CD4-positive, alpha-beta T cell (primary cell): ENCODE measurements at places on chromosomes 1 and 21.

DNA sequence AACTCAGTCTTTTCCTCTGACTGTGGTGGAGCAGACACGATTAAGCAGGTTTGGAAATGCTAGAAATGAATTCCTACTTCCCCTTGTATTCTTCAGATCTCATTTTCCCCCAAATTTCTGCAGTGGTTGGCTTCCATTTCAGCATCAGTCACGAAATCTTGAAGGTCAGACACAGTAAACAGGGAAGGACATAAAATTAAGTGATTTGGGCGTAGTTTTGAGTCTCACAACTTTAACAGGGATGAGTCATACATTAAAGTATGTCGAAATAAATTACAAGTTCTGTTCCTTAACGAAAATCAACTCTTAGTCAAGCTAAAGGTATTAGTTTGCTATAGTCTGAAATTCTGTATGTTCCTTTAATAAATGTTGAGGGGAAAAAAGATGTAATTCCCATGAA is 61.1 kb downstream of the HNRNPR start:
- no peak for DNase-seq

DNA sequence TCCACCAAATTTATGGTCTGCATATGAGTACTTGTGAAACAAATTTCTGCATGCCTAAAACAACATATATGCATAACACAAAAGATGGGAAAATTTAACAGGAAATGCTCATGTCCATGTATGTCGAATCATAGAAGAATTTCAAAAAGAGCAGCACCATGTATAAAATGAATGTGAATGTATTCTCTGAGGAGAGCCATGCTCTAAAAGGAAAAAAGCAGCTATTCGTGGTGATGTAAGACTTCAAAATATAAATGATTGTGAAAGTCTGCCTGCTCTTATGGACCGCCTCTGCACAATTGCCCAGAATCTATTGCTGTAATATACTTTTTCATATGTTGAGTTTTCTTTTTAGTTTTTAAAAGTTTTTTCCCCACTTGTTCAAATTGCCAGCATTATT is 66.8 kb downstream of the EPB41 start:
- DNase-seq = no peak

DNA sequence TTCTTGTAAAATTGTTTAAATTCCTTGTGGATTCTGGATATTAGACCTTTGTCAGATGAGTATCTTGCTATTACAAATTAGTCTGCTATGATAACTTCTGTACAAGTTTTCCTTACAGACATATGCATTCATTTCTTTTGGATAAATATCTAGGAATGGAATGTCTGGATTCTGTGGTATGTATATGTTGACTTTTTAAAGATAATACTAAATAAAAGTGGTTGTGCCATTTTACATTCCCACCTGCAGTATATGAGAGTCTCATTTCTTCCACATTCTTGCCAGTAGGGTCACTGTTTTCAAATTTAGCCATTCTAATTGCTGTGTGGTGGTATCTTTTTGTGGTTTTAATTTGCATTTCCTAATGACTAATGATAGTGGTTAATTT is 53.9 kb downstream of the SYDE2 start:
- DNase-seq = no peak

- DNase-seq = no peak
These were observed 9.5 kb downstream of the COL16A1 start for GRCh38 chr1:31694069-31694963.

- DNase-seq = peak; percentile 59
These were observed 292.7 kb downstream of the TPR start for GRCh38 chr1:186082235-186082937.

- no peak for DNase-seq
These were observed 1206.4 kb upstream of the ADGRL4 start for GRCh38 chr1:80212948-80213347.

GRCh38 chr1:168285971-168286927 is 5.6 kb downstream of the TBX19 start:
- no peak for DNase-seq

- no peak for DNase-seq
These were observed 250.2 kb downstream of the LTN1 start for GRCh38 chr21:28742527-28742926.

- DNase-seq = no peak
These were observed 18.4 kb upstream of the F3 start for GRCh38 chr1:94559921-94560320.

DNA sequence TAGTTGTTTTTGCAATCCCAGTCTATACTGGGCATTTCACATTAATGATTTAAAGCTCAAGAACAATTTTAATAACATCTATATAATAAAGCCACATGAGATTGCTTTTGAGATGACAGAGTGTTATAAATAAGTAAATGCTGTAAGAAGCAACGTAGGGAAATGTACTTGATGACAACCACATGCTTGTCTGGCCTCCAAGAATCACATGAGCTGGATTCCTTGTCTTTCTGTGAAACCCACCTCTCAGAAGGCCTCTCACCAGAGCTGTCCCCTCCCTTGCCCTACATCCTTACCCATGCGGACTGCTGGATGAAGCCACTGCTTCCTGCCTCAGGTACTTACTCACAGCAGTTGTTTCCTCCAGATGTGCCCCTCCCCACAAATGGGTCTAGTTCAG is 145.1 kb upstream of the CTTNBP2NL start:
- no peak for DNase-seq

- no peak for DNase-seq
These were observed 105.0 kb upstream of the ADGRL2 start for GRCh38 chr1:81695741-81696140.

DNA sequence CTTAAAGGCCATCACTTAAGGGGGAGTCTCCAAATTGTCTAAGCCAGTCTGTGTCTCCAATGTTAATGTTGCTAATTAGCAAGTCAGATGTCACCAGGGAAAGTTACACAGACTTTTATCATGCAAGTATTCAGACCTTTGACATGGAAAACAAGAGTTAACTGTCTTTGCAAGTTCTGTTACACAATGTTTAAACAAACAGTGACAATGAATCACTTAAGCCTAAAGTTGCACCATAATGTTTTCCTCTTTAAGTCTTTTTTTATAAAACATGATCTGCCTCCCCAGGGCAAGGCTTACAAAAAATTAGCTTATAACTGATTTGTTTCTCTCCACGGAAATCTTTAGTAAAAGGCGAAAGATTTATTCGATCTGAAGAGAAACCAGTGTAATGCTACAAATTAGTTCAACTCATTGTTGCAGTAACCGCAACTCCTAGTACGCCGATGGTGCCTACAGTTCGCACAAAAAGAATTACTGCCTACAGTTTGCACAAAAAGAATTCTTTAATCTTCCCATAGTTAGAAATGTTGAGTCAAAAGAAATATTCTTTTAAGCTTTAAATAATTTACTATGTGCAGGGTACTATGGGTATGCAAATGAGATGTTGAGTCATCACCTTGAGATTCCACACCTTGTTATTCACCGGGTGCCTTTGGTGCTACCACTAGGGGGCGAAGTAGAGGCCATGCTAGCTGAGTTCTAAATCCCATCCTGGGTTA is 45.3 kb downstream of the HHAT start:
- DNase-seq = peak; percentile 44

DNA sequence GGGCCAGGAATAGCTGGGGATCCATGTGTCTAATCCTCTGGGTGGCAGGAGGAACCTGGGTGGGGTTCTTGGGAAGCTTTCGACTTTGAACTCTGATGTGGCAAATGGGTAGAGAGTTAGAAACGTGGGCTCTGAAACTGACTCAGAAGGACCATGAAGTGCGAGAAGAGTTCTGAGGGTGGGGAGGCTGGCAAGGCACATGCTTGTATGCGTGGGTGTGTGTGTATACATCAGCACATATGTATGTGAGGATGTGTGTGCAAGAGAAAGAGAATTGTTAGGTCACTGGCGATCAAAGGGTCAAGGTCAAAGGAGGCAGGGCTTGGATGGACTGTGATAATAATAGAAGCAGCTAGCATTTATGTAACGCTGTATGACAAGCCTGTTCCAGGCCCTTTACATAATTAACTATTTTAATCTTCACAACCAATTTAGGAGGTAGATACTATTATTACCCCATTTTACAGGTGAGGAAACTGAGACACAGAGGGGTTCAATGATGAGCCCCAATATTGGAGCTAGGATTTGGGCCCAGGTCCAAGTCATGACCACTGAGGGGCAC is 84.5 kb upstream of the POU3F1 start:
- no peak for DNase-seq

- no peak for DNase-seq
These were observed 60.0 kb upstream of the RGS21 start for GRCh38 chr1:192256674-192257334.

- no peak for DNase-seq
These were observed 46.8 kb downstream of the MACO1 start for GRCh38 chr1:25477448-25478034.

GRCh38 chr1:32521165-32521564 is 18.1 kb upstream of the ZBTB8A start:
- DNase-seq = no peak

GRCh38 chr1:243256590-243256989 is 749 bp downstream of the SDCCAG8 start:
- DNase-seq = no peak

- no peak for DNase-seq
These were observed 37.3 kb upstream of the RHOU start for GRCh38 chr1:228698017-228698329.

- no peak for DNase-seq
These were observed 217.5 kb downstream of the LRRC40 start for GRCh38 chr1:69987881-69988280.

DNA sequence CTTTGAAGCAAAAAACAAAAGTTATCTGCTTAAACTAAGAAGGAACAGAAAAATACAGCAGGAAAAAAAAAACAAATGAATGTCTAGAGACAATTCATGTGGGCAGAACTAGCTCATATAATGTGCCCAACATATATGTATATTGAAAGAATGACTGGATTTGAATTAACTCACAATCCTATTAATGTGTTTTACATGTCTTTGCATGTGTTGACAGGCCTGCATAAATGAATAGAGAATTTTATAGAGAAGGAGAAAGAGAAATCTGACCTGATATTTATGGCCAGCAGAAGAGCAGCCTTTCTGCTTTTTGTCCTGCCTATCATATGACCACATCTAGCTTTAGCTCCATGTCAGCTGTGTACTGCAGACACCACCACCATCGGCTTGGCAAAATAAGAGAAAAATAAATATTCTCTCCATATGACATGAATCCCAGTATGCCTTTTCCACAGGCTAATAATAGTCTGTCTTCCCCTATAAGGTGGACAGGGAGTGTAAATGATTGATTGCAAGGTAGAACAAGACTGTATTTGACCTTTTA is 171.5 kb upstream of the PALMD start:
- DNase-seq = no peak

- peak; percentile 7 for DNase-seq
These were observed 59.6 kb upstream of the C1orf87 start for GRCh38 chr1:60133000-60133673.

GRCh38 chr1:6538956-6539355 is 15.4 kb downstream of the NOL9 start:
- no peak for DNase-seq

- no peak for DNase-seq
These were observed 49.7 kb downstream of the LMX1A start for GRCh38 chr1:165306543-165307434.

DNA sequence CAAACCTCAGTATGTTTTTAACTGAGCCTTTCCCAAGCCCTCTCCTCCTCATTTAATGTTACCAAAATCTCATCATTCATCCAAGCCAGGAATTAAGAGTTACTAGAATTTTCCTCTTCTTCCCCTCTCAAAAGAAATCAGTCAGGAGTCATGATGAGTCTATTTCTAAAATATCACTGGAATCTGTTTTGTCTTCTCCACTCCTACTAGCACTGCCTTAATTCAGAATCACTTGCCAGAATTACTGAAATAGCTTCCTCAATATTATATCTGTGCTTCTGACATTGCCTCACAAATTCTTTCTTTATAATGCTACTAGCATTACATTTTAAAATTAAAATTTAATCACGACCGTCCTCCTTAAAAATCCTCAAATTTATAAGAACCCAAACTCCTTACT is 106.1 kb downstream of the PTGER3 start:
- no peak for DNase-seq

DNA sequence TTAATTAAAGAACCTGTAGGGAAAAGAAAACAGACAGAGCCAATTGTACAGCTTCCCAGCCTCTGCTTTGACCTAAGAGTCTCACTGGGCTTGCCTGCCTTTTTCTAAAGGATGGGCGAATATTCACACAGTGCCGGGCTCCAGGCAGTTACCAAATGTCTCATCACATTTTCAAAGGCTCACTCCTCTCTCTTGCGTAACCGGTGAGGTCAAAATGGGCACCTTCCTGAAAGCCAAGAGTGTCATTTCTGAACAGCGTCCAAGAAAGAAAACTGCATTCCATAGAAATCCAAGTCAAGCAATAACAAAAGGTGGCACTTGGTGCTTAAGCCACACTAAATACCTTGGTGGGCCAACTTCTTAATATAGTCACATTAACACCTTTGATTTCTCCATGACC is 710 bp upstream of the PALMD start:
- DNase-seq = no peak

- DNase-seq = no peak
These were observed 492 bp downstream of the HLX start for GRCh38 chr1:220879509-220880361.

DNA sequence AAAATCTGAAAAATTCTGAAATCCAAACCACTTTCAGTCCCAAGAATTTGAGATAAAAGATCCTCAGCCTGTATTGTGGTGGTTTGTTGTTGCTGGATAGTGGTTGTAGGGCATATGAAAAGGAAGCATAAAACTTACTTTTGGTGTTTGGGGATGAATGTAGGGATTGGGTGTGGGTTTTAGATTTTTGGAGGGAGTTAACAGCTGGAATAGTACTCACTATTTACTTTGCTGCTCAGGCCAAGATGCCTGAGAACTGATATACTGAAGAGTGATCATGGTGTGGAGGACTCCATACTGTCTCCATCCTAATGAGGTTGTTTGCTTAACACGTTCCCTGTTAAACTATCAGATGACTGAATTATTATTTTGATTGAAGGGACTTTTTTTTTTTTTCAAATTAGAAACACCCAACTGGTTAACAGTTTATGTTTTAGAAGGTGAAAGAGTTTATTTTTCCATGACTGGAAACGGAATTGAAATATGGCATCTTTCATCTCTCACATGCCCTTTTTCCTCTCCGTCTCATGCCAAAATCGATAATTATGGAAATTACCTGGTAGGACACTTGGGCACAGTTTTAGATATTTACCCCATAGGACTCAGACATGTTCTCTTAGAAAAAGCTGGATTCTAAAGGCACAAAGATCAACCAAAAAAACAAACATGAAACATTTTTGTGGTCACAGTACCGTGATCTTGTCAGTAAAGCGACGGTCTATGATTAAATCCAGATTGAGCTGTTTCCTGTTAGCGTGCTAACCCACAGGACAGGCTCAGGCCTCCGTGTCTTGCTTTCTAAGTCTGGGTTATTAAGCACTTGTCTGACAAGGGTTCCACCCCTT is 37.3 kb downstream of the RGL1 start:
- DNase-seq = peak; percentile 7
